ENCODE measurements at places on chromosomes 4 and X. TPM values are rescaled to one million over a fixed set of nuclear protein-coding genes. Genes with fewer than 3 reads are reported as not detected.

GRCh38 chr4:10006231-10006600, 15.1 kb downstream of the SLC2A9 start:
- DNase-seq, result peak; percentile 83

DNA sequence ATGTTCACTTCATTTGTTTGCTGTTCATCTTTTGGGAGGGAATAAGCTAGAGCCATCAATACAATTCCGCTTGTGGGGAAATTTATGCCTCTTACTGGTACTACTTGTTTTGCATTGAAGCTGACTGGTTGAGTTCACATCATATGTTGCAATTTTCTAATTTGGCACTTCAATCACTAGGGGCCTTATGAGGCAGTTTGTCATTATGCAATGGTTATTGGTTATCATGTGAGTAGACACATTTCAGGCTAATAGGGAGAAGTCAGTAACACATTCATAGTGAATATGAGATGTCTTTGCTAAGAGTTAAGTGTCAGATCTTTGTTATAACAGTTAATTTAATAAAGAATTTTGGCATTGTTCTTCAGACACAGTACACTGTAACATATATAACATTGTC, 5.0 kb downstream of the RPL36A start:
- no peak for DNase-seq

- no peak for DNase-seq
Observed at GRCh38 chr4:47532658-47533057, 47.6 kb downstream of the ATP10D start.

The APLN gene
- polyA plus RNA-seq, result 273 TPM

The IQSEC2 gene
- polyA plus RNA-seq, result 5.4 TPM

The NUP62CL gene
- not detected for polyA plus RNA-seq

The INTS6L gene
- 4.5 TPM for polyA plus RNA-seq
